Fibroblast of pulmonary artery (primary cell): ENCODE measurements at places on chromosomes 1 and 21.

- DNase-seq, result no peak
Observed at GRCh38 chr21:19908390-19908789, 1089.8 kb upstream of the NCAM2 start.

DNA sequence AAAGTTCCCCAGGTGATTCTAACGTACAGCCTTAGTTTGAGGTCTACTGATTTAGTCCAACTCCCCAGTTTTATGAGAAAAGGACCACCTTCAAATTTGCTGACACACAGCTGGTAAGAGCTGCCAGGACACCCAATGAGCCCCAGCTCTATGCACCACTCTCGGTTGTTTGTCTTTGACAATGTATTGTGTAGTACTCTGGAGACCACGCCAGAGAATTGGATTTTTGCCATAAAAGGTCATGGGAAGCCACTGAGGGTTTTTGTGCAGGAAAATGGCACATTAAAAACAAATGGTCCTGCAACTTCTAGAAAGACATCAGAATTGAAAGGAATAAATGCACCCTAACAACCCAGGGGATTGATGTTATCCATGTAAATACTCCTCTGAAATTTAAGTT is 7.1 kb upstream of the IER5 start:
- no peak for DNase-seq

GRCh38 chr1:42263019-42263418 is 72.0 kb downstream of the FOXJ3 start:
- no peak for DNase-seq

GRCh38 chr1:59409986-59410385 is 113.1 kb downstream of the FGGY start:
- no peak for DNase-seq

DNA sequence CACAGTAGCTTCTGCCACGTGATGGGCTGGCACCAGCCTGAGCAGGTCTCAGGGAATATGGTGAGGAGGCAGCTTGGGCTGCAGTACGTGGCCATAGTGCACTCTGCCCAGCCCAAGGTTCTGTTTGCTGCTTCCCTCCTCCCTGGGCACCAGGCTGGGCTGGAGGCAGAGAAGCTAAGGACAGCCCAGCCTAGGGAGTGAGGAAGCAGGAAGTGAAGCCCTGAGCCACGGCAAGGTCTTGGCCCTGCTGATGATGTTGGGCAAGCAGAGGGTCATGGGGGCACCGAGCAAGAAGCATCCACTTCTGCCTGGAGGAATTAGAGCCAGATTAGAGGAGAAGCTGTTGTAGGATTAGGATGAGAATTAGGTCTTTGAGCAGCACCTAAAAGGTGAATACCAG is 326.7 kb upstream of the VAMP3 start:
- no peak for DNase-seq
